ENCODE measurements at places on chromosomes 7 and 10. TPM values are rescaled to one million over a fixed set of nuclear protein-coding genes. Genes with fewer than 3 reads are reported as not detected.
A peak's percentile ranks its signal among the peaks of the same experiment; 100 is the strongest.

The PFKP gene
- 216 TPM for total RNA-seq

The NRCAM gene
- 1.7 TPM for total RNA-seq

The PRPS1L1 gene
- total RNA-seq, result not detected

The PDK4 gene
- total RNA-seq, result 433 TPM

The WEE2 gene
- total RNA-seq, result not detected

The NEUROD6 gene
- not detected for total RNA-seq

The NEURL1 gene
- 0.48 TPM for total RNA-seq

The MORN4 gene
- 3.4 TPM for total RNA-seq

The TUBAL3 gene
- not detected for total RNA-seq

The TCAF2 gene
- 1.4 TPM for total RNA-seq

The OR2A5 gene
- not detected for total RNA-seq

The ASIC3 gene
- 1.4 TPM for total RNA-seq

The CRYGN gene
- total RNA-seq, result 1.1 TPM

GRCh38 chr10:71023704-71024283 lies 135.4 kb upstream of the PCBD1 start:
- DNase-seq, result peak; percentile 16

DNA sequence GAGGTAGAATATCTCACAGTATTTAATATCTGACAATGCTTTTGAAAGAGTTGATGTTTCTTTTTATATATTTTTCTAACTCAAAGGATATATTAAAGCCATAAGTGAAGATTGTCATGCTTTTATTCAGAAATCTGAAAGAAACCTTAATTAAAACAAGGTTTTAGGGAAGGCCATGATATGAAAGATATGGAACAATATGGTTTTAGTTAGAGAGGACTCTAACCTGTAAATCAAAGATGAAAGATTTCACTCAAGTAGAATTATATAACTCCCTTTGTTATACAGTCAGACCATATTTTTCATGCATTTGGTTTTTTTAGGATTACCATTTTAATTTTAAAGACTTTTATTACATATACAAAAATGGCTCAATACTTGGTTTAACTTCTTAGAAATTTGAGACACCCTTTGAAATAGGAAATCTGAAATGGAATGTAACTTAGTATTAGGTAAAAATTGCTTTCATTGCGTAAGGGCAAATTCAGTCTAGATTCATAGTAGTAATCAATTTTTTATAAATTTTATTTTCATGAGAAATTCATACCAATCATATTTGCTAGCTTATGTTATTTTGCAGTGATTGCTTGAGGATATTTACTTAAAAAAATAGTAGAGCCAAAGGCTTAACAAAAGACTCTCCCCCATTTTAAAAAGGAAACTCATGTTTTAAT lies 119.8 kb downstream of the TWIST1 start:
- no peak for DNase-seq

GRCh38 chr10:34766266-34766600 lies 48.9 kb downstream of the PARD3 start:
- no peak for DNase-seq

GRCh38 chr7:118771672-118772071 lies 547.2 kb downstream of the ANKRD7 start:
- no peak for DNase-seq

DNA sequence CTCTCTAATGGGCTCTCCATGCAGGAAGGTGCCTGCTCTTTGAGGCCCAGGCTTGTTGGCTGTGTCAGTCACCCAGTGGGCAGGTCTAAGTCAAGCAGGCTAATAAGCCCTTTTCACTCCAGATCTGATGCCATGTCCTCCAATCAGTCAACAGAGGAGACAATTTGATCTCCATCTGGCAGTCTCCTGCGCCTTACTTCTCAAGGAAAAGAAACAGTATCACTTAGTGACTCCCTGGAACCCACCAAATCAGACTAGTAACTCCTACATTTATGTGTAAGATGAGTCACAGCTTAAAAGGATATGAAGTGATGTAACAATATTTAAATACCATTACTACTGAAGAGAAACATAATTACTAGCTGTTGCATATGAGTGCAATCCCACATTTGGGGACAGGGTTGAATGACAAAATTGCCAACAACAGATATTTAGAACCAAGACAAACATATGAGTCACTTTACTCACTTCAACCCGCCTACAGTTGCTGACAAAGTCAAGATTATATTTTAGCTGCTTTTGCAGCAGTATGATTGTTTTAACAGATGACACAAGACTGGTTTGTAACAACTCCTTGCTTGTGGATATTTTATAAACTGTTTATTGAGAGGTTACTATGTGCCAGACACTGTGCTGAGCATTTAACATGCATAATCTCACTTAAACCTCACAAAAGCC lies 72.1 kb downstream of the USP6NL start:
- no peak for DNase-seq

DNA sequence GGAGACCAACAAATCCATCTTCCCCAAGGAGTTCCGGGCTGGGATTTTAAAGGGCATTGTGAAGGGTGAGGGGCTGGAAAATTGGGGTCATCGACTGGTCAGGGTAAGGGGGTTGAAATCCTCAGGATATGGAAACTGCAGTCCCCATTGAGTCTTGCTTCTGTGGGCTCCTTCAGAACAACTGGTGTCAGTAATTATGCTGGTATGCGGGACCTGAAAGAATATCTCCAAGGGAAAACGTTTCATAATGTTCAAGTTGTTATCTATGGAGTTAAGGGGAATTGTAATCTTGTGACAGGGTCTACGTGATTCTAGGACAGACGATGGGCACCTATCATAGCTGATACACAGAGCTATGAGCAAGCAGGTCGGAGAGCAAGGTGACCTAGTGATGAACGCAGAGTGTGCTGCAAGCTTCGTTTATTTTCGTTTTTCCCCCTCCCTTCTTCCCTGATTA lies 494 bp upstream of the RHBDD2 start:
- DNase-seq, result no peak

DNA sequence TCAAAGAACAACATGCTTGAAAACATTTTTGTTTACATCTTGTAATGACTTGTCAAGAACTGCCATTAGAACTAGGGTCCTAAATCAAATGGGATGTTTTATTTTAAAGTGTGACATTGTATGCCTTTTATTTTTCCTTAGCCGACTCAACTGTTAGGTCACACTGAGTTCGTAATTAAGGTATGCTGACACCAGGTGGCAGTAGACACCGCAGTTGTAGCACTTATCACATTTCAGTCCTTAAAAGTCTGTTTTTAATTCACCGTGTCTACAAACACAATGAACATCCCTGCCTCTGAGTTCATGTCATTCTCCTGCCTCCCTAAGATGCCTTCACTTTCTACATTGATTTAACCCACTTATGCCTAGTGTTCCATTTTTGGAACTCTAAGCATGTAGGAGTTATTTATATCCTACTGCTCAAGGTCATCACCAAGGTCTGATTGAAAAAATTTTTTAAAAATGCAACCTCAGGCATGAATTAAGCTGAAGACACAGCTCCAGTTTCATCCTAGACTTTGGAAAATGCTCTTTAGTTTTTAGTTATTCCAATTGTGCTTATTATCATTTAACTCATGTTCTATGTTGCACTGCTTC lies 186.1 kb downstream of the BMPER start:
- no peak for DNase-seq

- DNase-seq, result no peak
Observed at GRCh38 chr10:52261362-52261761, 52.7 kb upstream of the DKK1 start.

GRCh38 chr7:31512166-31512565 lies 1.7 kb upstream of the ITPRID1 start:
- DNase-seq, result no peak

DNA sequence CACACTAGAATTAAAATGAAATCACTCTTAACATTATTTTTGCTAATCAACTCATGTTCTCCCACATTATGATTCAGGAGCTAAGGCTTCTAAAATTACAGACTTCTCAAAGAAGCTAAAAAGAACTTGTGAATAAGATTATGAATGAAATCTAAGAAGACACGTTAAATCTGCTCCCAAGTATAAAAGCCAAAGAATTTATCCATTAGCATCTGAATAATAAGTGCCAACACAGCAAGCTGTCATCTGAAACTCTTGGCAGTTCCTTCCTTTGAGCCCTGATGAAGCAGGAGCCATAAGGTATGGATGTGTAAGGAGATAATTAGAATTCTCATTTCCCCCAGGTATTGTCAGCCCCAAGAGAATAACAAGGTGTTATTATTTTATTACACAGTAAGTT lies 50.3 kb downstream of the TPK1 start:
- no peak for DNase-seq

DNA sequence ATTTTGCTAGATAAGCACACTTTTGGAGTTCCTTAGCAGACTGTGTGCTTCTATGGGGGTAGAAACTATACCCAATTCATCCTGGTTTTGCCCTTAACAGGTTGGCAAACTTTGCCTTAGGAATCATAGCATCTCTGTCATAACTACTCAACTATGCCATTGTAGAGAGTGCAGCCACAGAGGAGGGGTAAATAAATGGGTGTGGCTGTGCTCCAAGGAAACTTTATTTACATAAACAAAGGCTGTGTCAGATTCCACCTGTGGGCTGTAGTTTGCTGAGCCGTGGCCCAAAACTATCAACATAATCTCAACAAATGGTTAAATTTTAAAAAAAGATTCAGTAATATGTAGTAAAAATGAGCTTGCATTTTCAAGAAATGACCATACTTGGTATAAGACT lies 51.6 kb upstream of the LAMB1 start:
- DNase-seq, result no peak

GRCh38 chr10:101938305-101939007 lies 94.9 kb upstream of the KCNIP2 start:
- DNase-seq, result no peak

DNA sequence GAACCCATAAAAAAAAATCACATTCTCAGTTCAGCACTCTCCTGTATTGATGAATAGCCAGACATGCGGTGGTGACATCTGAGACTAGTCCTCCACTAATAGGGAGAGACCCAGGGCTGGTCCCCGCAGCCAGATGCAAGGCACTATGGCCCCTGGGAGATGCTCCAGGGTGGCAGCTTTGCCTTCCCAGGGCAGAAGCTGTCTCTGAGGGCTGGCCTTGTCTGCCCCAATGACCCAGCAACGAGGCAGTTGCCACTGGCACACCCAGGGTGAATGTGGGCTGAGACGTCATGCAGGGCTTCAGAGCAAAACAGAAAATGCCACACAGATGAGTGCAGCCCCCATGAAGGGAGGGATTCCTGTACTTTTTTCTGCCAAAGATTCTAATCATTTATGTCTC lies 50.1 kb upstream of the GDF10 start:
- DNase-seq, result no peak

GRCh38 chr10:82256275-82256674 lies 381.3 kb downstream of the NRG3 start:
- no peak for DNase-seq

- DNase-seq, result peak; percentile 91
Observed at GRCh38 chr7:73811760-73812168, 19.0 kb upstream of the CLDN4 start.

- DNase-seq, result no peak
Observed at GRCh38 chr7:89607792-89608191, 546.5 kb upstream of the STEAP1 start.

DNA sequence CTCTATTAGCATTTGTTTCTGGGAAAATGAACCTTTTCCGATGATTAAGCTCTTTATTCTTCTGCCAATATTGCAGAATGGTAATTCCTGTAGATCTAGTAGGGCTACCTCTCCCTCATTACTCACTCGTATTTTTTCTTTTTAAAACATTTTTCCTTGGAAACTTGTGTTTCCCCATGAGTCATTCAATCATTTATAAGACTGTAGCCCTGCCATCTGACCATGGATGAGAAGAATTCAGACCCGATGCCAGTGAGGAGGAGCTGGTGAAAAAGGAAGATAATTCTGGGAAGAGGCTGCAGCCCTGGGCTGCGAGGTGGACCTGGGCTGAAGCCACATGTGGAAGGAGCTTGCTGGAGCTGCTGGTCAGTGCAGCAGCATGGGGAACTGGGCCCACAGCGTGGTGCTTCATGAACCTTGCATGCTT lies 242.8 kb downstream of the KLF6 start:
- DNase-seq, result peak; percentile 91

DNA sequence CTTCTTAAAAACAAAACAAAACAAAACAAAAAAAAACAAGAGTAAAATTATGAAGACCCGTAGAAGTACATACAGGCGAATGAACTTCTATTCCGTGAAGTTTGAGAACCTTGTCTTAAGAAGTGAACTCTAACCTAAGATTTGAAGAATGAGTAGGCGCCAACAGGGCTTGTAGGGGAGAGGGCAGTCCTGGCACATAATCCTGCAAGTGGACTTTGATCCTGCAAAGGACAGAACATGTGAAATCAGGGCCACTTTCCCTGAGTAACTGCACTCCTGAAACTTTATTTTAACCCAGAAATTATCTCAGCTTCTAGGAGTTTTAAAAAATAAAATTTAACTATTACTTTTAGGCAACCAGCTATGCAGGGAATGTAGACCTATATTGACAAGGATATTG lies 62.0 kb downstream of the GNAT3 start:
- no peak for DNase-seq

GRCh38 chr7:54689394-54690049 lies 69.5 kb downstream of the SEC61G start:
- DNase-seq, result no peak

DNA sequence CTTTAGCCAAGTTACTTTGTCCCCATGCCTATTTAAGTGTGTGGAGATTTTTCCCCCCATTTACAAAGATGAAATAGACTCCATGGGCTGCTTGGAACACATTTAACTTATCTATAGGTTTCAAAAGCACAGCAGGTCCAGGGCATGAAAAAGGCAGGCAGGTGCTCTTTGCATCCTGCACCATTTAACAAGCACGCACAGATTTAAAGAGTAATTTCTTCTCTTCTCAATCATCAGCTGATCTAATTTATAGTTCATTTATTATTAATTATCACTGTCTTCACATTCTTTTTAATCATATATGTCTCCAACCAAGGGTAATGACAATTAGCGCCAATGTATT lies 156.8 kb downstream of the CACNA2D1 start:
- no peak for DNase-seq

- DNase-seq, result peak; percentile 76
Observed at GRCh38 chr7:143396625-143397556, 11.8 kb downstream of the EPHA1 start.

Data from posterior vena cava (tissue), 2 donors.